ENCODE measurements at places on chromosomes 7 and 10.

DNA sequence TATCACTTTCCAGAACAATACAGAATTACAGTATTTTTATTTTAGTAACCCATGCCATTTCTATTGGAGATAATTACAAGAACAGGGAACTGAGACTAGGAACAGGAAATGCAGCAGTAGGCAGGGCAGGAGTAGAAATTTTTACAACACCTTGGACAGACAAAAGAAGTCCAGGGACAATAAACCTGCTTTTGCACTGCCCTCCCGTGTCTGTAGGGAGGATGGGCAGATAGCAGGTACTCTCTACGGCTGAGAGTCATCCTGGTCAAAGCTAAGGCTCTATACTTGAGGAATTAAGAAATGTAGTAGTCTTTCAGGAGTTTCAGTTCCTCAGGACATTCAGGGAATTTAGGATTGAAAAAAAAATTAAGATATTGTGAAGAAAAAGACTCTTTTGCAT lies 63.4 kb downstream of the VAX1 start:
- DNase-seq: no peak

GRCh38 chr7:122972056-122972455 lies 23.4 kb downstream of the TAS2R16 start:
- no peak for DNase-seq

DNA sequence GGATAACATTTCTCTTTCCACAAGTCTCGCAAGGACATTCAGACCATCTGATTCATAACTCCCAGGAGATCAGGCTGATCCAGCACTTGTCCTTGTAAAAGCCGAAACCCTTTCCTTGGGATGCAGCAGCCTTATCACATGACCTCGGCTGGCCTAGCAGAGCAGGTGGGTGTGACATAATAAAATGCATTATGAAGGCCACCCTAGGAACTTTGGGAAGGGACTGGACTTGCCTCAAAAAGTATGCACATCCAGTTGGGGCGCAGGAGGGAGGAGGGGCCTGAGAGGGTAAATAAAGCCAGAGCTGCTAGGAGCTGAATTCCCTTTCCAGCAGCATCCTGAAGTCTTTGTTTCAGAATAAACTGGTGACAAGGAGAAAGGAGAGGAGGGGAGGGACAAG lies 260.8 kb downstream of the SNX13 start:
- no peak for DNase-seq

- no peak for DNase-seq
Measured at GRCh38 chr7:20229646-20230500, 12.7 kb upstream of the MACC1 start.

GRCh38 chr7:44995555-44996493 lies 4.2 kb upstream of the CCM2 start:
- no peak for DNase-seq

All from cerebellar cortex (tissue), 1 donor.